ENCODE measurements at places on chromosomes 1 and 21. TPM values are rescaled to one million over a fixed set of nuclear protein-coding genes. Genes with fewer than 3 reads are reported as not detected.

The SIM2 gene
- total RNA-seq = not detected

The FCRLB gene
- 0.54 TPM for total RNA-seq

The SLAMF8 gene
- 0.27 TPM for total RNA-seq

The ZMYND12 gene
- 4.3 TPM for total RNA-seq

The KANK4 gene
- under 0.01 TPM for total RNA-seq

The SPRR1B gene
- total RNA-seq = not detected

The ADGRB2 gene
- total RNA-seq = 0.54 TPM

DNA sequence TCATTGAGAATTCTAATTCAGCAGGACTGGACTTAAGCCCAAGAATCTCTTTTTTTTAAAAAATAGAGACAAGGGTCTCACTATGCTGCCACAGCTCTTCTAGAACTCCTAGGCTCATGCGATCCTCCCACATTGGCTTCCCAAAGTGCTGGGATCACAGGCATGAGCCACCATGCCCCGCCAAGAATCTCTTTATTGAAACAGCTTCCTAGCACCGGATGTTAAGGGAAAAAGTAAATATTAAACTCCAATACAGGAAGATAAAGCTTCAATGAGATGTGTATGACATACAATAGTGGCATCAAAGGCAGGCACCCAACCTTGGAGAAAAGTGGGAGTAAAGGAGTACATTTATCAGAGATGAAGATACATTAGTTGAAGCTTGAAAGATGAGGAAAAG lies 25.5 kb downstream of the PUM1 start:
- no peak for DNase-seq

- DNase-seq = no peak
These were observed 144.0 kb upstream of the ADGRL4 start for GRCh38 chr1:79150576-79150975.

GRCh38 chr1:38090796-38091195 lies 44.2 kb upstream of the POU3F1 start:
- no peak for DNase-seq

GRCh38 chr1:25797939-25798338 lies 2.1 kb upstream of the SELENON start:
- no peak for DNase-seq

- no peak for DNase-seq
These were observed 31.2 kb downstream of the SLC19A1 start for GRCh38 chr21:45511007-45511406.

GRCh38 chr1:100614570-100614969 lies 76.6 kb downstream of the GPR88 start:
- no peak for DNase-seq

Data from hematopoietic multipotent progenitor cell (in vitro differentiated cells).